ENCODE measurements at places on chromosomes 2 and 18. TPM values are rescaled to one million over a fixed set of nuclear protein-coding genes. Genes with fewer than 3 reads are reported as not detected.

Gene AMER3
- not detected for total RNA-seq

Gene TOGARAM2
- total RNA-seq, result 56.7 TPM

Gene TSPYL6
- total RNA-seq, result not detected

Gene ATP6V1B1
- total RNA-seq, result not detected

Gene PLB1
- total RNA-seq, result 0.34 TPM

Gene DDX1
- 172 TPM for total RNA-seq

Gene NYAP2
- total RNA-seq, result 0.04 TPM

Gene CD8B
- total RNA-seq, result not detected

Gene TEX261
- 35.9 TPM for total RNA-seq

Gene PLCL1
- total RNA-seq, result 114 TPM

Gene CERKL
- not detected for total RNA-seq

Gene CRIM1
- total RNA-seq, result 70.4 TPM

Gene YWHAQ
- 249 TPM for total RNA-seq

Gene MGAT4A
- total RNA-seq, result 21.1 TPM

Gene ACKR3
- 35.9 TPM for total RNA-seq

Gene CFC1
- total RNA-seq, result not detected

Gene UGT1A7
- total RNA-seq, result not detected

All from heart right ventricle (tissue), 16 donors.